ENCODE measurements at places on chromosomes 4 and X.

GRCh38 chr4:40283413-40283812 is 51.7 kb upstream of the CHRNA9 start:
- no peak for DNase-seq

DNA sequence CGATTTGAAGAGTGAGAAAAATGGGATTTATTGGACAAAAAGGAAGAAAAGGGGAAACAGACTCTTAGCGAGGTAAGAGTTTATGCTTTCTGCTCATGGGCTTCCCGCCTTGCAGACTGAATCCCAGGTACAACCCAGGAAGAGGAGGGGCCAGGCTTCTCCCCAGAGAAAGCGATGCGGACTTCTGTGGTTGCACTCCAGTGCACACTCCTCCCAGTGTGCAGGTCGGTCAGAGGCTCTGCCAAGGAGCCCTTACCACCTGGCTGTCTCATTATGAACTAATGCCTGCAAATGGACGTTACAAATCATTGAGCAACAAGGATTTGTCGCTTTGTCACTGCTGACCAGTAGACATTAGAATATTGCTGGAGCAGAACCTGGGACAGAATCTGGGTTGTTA is 39.9 kb upstream of the GLRA2 start:
- DNase-seq = no peak

DNA sequence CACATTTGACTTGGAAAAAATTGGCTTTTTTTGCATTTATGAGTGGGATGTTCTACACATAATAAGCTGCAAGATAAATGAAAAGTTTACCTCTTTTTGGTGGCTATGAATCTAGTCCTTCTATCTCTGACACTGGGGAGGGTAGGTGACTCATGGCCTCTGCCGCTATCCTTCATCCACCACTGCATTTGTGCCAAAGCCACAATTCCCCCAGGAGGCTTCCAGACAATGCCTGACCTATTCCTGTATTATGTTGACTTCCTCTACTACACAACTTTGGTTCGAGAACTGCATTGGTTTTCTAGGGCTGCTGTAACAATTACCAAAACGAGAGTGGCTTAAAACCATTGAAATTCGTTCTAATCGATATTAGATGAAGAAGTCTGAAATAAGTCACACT is 245.6 kb downstream of the TRAM1L1 start:
- DNase-seq = no peak

- DNase-seq = no peak
These were observed 103.5 kb downstream of the FHDC1 start for GRCh38 chr4:153039542-153040185.

DNA sequence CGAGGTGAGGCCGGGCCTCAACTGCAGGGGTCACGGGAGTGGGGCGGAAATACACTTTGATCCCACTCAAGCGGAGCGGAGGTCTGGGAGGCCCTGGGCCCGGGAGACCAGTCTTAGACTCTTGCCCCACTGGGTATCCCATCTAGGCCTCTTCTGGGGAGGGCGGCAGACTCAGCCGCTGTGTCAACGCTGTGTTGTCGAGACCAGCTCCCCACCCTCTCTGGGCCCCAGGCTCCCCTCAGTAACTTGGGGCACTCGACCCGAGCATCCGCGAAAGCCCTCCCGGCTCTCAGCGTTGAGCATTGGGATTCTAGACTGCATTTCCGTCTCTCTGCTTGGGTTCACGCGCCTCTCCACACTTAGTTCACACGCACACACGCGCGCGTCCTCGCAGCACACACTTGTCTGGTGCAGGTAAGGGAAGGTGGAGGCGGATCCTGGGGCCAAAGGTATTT is 1.7 kb downstream of the NKX3-2 start:
- no peak for DNase-seq

- no peak for DNase-seq
These were observed 62.4 kb upstream of the NDP start for GRCh38 chrX:44035571-44035970.

- no peak for DNase-seq
These were observed 140.1 kb downstream of the SPANXN4 start for GRCh38 chrX:143165778-143166177.

DNA sequence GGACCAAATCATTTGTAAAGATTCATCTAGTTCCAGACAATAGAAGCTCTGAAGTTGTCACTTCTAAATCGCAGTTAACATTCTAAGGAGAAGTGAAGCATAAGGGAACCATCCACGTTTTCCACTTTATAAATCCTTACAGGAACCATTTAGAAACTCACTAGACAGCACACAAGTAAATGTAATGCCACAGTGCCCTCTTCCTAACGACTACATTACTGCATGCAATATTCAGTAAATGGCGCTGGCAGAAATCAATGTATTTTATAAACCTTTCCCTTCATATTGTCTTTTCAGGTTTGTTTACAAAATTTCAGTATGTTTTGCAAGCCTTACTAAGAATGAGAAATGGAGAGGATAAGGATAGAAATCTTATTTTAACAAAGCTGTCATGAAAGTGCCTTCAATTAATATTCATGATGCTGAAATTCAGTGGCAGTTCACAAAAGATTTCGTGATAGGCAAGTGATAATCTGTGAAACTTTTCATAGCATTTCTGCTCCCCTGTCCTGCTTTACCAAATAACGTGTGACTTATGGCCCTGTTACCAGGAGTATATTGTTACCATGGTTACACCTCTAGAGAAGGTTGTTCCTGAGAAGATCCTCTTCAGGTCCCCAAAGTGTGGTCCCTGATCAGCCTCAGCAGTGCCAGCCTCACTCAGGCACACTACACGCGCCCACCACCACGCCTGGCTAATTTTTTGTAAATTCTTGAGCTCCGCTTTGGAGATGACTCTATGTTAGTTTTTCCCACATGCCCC is 54.2 kb downstream of the TMA16 start:
- peak; percentile 47 for DNase-seq

GRCh38 chr4:108144451-108144850 is 24.3 kb downstream of the LEF1 start:
- no peak for DNase-seq

DNA sequence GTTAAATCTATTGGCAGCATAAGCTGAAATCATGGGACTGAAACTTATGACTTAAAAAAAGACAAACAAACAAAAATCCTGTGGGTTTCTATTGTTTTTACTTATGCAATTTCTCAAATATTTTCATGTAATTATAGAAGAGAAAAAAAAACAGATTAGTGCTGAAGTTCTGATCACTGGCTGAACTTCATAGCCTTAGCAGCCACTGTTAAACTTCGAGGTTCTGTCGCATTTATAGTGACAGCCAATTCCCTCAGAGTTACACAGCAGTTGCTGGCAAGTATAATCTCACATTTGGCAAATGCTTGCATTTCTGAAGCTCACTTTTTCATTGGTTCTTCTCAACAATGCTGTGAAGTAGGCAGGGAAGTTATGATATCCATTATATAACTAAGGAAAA is 748.9 kb upstream of the MAGEB2 start:
- no peak for DNase-seq

DNA sequence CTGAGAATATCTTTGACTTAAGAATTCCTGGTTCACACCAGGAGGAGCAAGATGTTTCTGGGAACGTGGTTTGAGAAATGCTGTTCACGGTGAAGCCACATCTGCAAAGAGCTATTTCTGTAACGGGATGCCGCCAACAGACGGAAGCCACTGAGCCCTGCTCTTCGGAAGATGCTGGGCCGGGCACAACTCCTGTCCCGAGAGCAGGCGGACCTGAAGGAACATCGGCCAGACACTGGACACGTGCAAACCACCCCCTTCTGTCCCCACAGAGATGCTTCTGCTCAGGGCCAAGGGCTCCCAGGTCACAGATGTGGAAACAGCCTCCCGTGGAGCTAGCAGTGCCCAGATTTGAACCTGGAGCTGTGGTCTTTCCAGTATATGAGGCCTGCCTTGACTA is 24.3 kb downstream of the HMX1 start:
- no peak for DNase-seq

DNA sequence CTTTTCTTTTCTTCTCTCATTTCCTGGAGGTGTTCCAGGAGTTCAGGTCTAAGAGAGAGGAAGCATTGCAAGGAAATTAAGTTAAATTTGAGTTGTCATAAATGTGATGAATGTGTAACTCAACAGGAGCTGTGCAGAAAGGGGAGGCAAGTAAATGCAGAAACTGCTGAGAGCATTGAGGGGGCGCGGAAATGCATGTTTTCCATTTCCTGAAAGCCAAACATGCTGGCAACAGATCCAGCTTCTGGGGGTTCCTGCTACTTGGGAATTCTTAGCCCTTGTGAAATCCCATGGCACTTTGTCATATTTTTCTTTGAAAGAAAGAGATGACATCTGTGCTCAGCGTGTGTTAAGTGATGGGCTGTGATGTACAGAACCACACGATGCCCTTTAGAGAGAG is 33.8 kb upstream of the NAP1L5 start:
- no peak for DNase-seq

DNA sequence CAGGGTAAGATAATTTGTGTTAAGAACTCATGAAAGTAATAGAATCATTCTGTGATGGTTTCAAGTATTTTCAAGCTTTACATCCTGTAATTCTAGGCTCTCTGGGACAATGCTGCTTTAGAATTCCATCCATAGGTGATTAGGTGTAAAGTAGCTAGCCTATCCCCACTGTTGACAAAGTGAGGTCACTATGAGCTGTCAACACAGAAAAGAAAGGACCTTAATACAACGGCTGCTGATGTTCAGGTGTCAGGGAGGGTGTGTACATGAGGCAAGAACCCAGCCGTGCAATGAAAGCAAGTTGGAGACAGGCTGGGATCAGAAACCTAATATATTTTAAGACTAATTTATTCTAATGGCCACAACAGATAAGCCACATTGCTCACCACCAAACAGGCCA is 36.8 kb upstream of the SH3RF1 start:
- DNase-seq = no peak

DNA sequence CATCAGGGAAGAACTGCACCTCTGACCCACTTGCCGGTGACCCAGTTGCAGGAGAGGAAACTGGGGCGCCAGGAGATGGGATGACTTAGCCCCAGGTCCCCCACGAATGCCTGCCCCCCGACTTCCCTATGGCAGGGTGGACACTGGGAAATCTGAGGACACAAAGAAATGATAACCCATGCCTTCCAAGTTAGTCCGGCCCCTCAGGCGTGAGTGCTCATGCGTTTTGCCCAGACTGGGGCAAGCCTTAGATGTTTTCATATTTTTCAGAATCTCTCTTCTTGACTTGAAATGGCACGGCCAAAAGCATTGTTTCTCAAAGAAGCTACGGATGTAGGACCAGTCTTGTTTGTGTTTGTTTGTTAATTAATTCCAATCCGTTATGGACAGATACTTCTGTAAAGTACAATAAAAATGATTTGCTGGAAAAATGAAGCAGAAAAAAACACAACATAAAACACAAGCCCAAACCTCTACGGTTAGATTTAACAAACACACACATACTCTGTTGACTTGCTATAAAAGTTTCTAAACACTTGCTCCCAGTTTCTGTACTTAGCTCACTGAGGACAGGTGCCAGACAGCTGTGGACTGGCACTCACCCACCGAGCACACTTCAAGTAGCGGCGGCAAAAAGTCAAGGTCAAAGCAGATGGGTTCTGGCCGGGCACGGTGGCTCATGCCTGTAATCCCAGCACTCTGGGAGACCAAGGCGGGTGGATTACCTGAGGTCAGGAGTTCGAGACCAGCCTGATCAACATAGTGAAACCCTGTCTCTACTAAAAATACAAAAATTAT is 341.5 kb downstream of the BCOR start:
- no peak for DNase-seq

DNA sequence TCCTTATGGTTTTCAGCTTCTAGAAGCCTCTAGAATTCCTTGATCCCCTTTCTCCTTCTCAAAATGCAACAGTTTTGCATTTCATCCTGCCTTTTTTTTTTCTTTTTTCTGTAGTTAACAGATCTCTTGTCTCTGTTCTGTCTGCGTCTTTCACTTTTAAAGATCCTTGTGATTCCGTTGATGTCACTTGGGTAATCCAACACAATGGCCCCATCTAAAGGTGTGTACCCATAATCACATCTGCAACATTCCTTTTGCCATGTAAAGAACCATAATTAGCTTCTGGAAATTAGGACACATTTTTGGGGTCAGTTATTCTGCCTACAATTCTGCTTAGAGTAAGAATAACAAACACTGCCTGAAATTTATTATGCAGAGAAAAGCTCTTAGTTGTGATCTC is 1180.9 kb upstream of the ADGRL3 start:
- no peak for DNase-seq

DNA sequence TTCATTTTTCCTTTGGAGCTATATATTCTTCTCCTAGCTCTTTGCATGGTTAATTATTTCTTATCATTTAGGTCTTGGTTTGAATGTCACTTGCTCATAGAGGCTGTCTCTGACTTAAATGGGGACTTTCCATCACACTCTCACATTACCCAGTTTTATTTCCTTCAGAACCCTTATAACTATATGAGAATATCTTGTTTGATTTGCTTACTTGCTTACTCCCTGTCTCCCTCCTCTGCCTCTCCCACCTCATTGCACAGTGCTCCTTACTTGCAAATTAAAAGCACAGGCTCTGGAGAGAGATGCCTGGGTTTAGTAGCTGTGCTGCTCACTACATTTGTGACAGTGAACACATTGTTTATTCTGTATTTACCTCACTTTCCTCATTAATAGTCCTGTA is 174.6 kb downstream of the SOWAHB start:
- DNase-seq = no peak

DNA sequence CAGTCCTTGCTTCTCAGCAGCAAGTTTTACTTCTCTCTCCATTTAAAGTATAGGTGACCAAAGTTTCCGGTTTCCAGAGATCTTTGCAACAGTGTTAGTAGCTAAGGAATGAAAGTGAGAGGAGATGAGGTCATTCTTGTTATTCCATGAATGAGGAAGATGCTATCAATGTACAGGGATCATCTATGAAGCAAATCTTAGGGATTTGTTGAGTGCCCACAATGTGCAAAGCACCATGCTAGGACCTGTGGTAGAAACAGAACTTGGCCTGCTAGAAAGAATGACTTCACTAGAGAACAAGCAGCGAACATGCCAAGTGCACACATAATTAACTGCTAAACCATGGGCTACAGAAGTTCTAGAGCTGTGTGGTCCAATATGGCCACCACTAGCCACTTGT is 112.5 kb downstream of the MID1 start:
- no peak for DNase-seq

- no peak for DNase-seq
These were observed 556.3 kb downstream of the PPARGC1A start for GRCh38 chr4:23333556-23333945.

DNA sequence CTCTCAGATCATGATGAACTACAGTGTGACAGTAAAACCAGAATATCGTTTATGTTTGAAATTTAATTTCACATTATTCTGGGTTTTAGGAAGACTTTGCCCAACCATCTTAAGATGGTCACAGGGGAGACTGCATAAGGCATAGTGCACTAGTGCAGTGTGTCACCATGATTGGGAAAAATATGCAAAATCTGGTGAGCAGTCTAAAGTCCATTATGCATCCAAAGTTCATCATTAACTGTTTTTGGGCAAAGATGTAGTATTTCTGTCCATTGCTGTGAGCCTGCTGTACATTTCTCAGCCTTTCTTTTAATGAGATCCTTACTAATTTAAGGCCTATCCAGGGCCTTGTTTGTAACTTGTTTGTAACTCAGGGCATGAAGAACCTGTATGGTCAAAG is 11.3 kb upstream of the MFAP3L start:
- DNase-seq = no peak

DNA sequence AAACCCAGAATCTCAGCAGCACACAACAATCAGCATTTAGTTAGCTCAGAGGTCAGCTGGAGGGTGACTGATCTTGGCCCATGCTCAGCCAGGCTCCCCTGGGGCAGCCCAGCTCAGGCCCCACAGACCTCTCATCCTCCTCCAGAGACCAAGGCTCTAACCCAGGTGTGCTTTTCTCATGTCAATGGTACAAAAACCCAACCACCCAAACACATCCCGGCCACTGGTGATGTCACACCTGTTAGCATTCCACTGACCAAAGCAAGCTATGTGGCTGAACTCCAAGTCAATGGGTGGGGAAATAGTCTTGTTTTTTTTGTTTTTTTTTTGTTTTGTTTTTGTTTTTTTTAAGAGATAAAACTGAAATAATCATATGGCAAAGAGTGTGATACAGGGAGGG is 77.5 kb downstream of the CYTL1 start:
- no peak for DNase-seq

Measured in SK-N-DZ (cell line).